ENCODE measurements at places on chromosomes 5 and 9. TPM values are rescaled to one million over a fixed set of nuclear protein-coding genes. Genes with fewer than 3 reads are reported as not detected.

PDCD1LG2 gene
- polyA plus RNA-seq = 4.3 TPM

GNE gene
- 5.1 TPM for polyA plus RNA-seq

PCDHB5 gene
- 1.8 TPM for polyA plus RNA-seq

TAF11L5 gene
- not detected for polyA plus RNA-seq

ANKRD34B gene
- 0.13 TPM for polyA plus RNA-seq

QRFP gene
- 0.13 TPM for polyA plus RNA-seq

GARNL3 gene
- 1.8 TPM for polyA plus RNA-seq

PCDHGA6 gene
- 0.59 TPM for polyA plus RNA-seq

LRRC19 gene
- 0.02 TPM for polyA plus RNA-seq

PCDHGA12 gene
- polyA plus RNA-seq = 1.2 TPM

DNA sequence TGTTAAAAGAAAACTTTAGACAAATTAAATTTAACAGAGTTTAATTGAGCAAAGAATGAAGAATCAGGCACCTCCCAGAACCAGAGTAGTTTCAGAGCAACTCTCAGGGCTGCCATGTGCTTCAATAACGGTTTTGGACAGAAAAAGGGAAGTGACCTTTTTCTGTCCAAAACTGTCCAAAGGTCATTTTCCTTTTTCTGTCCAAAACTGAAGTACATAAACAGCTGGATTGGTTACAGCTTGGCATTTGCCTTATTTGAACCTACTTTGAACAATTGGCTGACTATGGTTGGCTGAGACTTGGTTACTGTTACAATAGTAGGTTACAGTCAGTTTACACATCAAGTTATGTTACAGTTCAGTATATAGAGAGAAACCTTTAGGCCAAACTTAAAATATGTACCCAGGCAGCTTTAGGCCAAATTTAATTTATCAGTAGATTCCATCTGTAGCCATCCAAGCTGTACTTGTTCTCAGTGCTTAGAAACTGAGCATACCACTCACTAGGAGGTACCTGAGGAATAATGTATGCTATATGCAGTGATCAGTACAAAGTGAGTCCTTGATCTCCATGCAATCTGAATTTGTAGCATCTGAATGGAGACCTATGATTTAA, 44.0 kb downstream of the C9orf85 start:
- DNase-seq = no peak

GRCh38 chr9:108889649-108890067, 27.6 kb downstream of the ACTL7A start:
- peak; percentile 62 for DNase-seq

DNA sequence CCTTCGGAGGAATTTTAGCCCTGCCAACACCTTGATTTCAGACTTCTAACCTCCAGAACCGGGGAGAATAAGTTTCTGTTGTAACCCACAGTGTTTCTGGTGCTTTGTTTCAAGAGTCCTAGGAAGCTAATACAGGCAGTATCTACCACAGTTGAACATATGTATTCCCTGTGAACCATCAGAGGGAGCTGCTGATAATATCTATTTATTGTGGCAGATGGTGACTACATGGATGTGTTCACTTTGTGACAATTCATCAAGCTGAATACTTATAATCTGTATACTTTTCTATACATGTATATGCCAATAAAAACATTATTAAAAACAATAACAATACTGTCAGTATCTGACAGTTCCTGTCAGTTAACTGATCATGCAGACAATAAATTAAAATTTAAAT, 137.2 kb upstream of the GNA14 start:
- no peak for DNase-seq

GRCh38 chr9:38284039-38284575, 108.4 kb upstream of the ALDH1B1 start:
- no peak for DNase-seq

DNA sequence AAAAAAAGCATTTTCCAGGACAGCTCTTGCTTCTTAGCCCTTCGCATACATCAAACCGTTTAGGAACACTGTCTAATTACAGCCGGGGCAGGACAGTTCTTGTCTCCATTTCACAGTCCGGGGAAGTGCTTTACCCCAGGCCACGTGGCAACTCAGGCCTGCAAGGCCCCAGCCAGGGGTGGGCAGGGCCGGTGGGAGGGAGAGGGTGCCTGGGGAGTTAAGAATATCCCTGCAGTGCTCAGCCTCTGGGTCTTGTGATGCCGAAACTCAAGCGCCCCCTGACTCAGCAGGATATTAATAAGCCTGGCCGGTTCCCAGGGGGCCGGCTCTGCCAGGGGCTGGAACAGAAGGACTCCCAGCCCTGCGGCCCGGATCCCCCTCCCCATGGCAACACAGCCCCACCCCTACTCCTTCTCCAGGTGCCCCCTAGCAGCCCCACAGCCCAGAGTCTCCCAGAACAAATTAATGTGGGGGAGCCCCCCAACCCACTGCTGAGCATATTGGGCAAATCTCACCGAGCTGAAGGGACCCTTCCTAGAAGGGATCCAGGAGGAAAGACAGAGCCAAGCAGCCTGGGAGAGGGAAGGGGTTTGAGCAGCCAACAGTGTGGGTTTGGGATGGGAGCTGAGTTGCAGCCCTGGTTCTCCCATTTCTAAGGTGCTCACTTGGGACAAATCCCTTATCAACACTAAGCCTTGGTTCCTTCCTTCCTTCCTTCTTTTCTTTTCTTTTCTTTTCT, 45.3 kb downstream of the PLPP7 start:
- peak; percentile 46 for DNase-seq

DNA sequence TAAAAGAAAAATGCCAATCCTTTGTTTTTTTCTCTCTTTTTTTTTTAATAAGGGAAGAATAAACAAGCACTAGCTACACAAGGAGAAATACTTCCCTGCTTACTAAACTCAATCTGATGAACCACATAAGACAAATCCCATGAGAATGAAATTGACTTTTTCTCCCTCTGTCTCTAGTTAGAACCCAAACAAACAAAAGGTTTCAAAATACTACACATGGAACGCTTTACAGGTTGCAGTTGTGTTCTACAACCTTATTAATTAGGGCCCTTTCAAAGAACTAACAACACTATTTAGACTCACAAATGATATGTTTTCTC, 124.5 kb downstream of the PDE4D start:
- no peak for DNase-seq

DNA sequence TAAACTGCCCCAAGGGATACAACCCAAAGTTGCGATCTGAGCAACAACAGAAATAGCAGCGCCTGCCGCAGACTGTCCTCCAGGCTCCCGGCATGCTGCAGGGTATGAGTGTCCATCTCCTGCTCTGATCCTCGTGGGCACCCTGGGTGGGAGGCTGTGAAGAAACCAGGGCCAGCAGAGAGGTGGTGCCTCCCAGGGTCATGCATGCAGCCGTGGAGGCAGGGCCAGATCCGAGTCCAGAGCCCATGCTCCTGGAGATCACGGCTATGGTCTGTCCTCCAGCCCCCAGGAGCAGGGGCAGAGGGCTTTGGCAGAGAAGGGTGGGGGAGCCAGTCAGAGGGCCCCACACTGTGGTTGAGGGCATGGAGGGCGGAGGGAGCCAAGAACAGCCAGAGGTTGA, 29.0 kb downstream of the HRH2 start:
- DNase-seq = no peak

- DNase-seq = no peak
Observed at GRCh38 chr9:13990331-13990730, 323.6 kb downstream of the NFIB start.

GRCh38 chr9:12814877-12815237, 40.0 kb downstream of the LURAP1L start:
- no peak for DNase-seq

GRCh38 chr9:3118081-3118480, 274.2 kb upstream of the PUM3 start:
- DNase-seq = no peak

- DNase-seq = no peak
Observed at GRCh38 chr5:6747103-6747502, 33.9 kb downstream of the TENT4A start.

GRCh38 chr9:61666310-61666709, 476.5 kb downstream of the SPATA31A7 start:
- DNase-seq = no peak

DNA sequence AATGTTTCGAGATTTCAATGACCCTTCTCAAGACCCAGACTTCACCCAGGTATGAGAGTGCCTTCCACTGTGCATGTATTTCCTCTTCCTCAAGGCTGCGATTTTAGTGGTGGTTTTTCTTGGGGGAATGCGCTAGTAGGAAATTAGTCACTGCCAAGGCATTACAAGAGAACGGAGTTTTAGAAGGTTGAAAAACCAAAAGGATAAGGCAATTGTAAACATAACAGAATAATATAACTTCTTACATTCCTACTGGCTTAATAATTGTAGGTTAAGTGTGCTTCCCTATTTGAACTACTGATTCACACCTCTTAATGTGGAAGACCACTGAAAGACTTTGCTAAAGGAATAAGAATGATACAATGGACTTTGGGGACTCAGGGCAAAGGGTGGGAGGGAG, 38.9 kb downstream of the ACO1 start:
- DNase-seq = no peak

GRCh38 chr5:109313127-109313526, 96.6 kb downstream of the PJA2 start:
- no peak for DNase-seq

DNA sequence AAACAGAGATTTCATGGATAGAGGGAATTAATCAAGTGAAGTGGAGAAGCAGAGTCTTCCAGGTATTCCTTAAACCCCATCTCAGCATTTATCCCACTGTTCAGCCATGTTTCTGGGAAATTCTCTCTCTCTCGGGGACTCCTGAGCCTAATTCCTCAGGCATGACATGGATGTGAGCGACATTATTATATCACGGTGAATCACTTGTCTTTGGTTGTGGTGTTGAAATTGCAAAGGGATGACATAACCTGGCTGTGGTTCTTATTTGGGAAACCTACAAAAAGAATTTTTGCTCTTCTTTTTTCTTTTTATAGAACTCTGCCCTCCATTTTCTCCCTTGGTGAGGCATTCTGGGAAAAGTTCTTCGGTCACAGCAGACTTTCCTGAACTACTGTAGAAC, 457.9 kb upstream of the PTGER4 start:
- no peak for DNase-seq

DNA sequence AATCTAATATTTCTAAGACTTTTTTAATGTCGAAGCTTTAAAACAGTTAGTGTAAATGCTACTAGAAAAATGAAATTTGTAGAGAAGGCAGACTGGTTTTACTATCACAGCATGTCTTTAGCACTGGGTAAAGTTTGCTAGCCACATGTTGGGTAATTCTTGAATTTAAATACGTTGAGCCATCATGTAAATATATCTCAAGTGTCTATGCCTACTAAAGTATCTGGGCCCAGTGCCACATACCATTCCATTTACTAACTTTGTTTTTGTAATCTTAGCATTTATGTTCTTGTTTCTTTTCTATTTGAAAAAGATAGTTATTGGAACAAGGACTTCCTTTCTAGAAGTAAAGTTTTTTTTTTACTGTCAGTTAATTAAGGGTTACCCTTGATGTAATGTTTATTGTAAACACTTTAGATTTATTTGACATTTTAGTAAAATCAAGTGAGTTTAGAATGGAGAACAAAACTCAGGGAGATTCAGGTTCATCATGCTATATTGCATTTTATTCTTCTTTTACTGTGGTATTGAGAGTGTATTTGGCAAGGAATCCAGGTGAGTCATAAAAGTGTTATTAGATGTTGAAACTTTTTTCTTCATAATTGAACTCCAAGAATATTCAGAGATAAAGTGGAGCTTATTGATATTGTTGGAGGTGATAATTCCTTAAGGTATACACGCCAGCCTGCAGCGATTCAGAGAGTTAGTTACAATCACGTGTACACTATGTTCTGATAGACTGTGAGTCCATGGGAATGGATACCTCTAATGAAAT, 182.4 kb downstream of the CCDC171 start:
- DNase-seq = peak; percentile 89

DNA sequence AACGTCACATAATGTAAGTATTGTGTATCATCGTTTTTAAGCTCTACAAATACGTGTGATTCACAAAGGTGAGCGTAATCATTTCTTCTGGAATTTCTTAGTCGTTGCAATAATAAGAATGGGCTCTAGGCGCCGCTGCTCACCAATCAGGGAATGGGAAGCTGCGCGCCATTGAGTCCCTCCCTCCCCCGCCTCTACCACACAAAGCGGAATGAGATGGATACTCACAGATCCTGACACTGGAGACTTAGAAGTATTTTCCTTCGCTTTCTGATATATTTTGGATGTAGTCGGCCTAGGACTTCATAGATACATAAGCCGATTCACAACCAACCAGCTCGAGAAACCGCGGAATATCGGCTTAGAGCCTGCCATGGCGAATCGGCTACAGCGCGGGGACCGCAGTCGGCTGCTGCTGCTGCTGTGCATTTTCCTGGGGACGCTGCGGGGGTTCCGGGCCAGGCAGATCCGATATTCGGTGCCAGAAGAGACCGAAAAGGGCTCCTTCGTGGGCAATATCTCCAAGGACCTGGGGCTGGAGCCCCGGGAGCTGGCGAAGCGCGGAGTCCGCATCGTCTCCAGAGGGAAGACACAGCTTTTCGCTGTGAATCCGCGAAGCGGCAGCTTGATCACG, at the start of gene PCDHGA11:
TSS of gene PCDHGA11 (plus strand) at position 197 of the 634 bp plus-strand sequence. CDS start at position 374, 177 bp downstream.
- peak; percentile 41 for DNase-seq

GRCh38 chr5:159734366-159734765, 181.9 kb upstream of the ADRA1B start:
- DNase-seq = no peak

- no peak for DNase-seq
Observed at GRCh38 chr9:104745852-104746251, 1.6 kb upstream of the NIPSNAP3A start.

GRCh38 chr9:20528253-20528652, 94.0 kb downstream of the MLLT3 start:
- DNase-seq = no peak

- no peak for DNase-seq
Observed at GRCh38 chr5:96101358-96102089, 139.9 kb upstream of the ELL2 start.

DNA sequence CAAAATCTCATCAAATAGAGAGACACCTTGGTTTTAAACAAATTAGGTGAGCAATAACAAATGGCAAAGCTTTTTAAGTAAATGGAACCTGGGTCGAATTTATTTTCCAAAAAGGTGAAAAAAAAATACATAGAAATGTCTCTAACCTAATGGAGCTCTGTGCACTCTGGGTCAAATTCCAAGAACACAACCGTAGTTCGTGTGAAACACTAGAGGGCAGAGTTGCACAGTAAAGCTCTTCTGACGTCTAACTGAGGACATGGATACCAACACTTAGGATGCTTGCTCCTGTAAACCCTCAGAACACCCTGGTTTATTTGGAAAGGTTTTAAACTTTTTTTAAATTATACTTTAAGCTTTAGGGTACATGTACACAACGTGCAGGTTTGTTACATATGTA, 18.9 kb downstream of the MARCHF11 start:
- DNase-seq = peak; percentile 71

- no peak for DNase-seq
Observed at GRCh38 chr5:40775846-40776657, 20.3 kb upstream of the TTC33 start.

- no peak for DNase-seq
Observed at GRCh38 chr5:144522698-144523097, 352.0 kb downstream of the KCTD16 start.

DNA sequence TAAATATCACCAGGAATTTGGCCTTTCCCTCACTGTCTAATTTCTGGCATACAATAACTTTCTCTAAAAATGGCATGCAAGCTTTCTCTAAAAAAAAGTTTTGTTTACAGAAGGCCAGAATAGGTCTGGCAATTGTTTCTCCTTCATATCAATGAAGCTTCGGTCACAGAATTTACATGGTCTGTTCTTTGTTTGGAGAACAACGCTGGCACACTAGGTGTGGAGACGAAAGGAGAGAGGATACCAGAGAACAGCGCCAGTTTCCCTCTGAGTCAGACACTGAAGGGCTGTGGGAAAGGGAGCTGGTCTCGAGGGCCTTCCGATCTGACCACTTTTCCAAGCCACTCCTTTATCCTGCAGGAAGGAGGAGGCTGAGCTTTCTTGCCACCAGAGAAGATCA, 60.1 kb upstream of the ITGA1 start:
- peak; percentile 62 for DNase-seq

- DNase-seq = no peak
Observed at GRCh38 chr5:159515197-159515596, 184.9 kb upstream of the IL12B start.
